Mucosa of gallbladder (tissue), 1 donor: ENCODE measurements at places on chromosomes 16 and 17.
A peak's percentile ranks its signal among the peaks of the same experiment; 100 is the strongest.

- DNase-seq, result no peak
Measured at GRCh38 chr16:57354311-57354710, 4.3 kb upstream of the CCL22 start.

GRCh38 chr16:2426941-2427361 lies 2.3 kb upstream of the CCNF start:
- no peak for DNase-seq

DNA sequence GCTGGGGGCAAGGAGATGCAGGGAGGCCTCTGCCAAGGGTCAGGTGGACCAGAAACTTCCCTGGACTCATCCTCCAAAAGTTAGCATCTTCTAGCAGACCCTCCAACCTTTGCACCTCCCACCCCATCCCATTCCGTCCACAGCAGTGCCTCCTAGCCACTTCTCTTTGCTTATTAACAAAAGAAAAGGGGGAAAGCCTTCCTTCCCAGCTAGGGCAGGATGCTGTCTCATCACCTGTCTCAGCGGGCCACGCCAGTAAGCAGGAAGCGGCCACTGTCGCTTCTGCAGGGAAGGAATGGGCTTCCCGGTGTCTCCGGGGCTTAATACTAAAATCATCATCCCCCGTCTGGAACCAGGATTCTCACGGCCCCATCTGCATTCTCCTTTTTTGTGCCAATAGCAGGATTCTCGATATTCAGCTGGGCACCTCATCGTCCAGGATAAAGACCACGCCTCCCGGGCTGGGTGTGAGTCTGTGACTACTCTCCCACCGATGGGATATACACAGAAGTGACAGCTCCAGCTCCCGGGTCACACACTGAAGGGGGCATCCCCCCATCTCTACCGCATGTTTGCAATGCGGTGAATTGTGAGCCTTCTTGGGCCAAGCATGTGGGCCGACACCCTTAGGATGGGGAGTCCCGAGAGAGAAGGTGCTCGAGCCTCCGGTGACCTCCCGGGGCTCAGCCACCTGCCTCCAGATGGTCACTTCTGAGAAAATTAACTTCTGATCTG lies 15.5 kb upstream of the RBFOX3 start:
- DNase-seq, result no peak

GRCh38 chr16:16120382-16121184 lies 102.7 kb downstream of the ABCC6 start:
- peak; percentile 48 for DNase-seq

DNA sequence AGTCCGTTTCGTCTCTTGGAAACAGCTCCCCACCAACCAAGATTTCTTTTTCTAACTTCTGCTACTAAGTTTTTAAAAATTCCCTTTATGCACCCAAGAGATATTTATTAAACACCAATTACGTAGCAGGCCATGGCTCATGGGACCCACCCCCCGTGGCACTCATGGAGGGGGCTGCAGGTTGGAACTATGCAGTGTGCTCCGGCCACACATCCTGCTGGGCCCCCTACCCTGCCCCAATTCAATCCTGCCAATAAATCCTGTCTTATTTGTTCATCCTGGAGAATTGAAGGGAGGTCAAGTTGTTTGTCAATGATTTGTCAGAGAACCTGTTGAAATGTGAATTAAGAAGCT lies 48.2 kb downstream of the IL21R start:
- no peak for DNase-seq

GRCh38 chr16:66420396-66420795 lies 6.7 kb upstream of the BEAN1 start:
- DNase-seq, result no peak

DNA sequence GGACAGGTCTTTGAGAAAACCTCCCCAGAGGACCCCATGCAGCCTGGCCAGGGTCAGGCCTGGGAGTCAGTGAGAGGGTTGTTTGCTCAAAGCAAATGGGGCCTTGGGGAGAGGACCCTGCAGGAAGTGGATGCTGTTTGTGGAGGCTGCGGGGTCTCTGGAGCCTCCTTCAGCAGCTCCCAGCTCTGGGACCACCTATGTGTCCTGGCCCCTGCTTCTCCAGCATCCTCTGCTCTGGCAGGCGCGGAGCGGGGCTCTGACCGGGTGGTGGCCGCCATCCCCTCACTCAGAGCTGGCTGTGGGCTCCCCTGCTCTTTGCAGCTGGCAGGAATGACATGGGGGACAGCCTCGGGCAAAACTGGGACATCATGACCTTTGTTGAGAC lies 29.8 kb upstream of the CIBAR2 start:
- no peak for DNase-seq

- DNase-seq, result peak; percentile 46
Measured at GRCh38 chr16:56866955-56867830, 2.2 kb downstream of the SLC12A3 start.
